SHP77 (cell line): ENCODE measurements at places on chromosomes 5 and 9.

DNA sequence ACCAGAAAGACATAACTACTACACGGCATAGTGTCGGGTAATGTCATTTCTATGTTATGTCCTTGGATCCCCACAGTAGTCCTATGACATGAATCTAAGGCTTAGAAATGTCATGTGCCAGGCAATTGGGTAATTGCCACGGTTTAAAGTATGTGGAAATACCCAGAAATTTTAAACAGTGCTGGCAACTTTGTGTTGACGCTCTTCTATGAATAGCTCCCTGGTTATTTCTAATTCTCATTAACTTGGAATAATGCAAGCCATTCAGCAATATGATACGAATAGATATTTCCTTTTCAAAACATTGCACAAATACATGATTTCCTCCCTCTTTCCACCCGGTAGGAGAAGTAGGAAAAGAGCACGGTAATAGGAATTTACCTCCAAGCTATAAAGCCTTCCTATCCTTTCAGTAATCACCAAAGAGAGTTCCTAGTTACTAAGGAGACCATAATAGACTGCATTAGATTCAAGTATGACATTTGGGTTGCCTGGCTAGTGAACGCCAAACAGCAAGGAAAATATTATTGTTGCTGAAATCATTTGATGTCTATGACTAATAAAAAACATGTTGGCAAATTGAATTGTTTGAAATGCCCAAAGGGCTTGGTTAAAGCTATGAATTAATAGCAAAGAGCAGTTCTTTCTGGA lies 168.4 kb downstream of the CCDC192 start:
- DNase-seq: no peak

DNA sequence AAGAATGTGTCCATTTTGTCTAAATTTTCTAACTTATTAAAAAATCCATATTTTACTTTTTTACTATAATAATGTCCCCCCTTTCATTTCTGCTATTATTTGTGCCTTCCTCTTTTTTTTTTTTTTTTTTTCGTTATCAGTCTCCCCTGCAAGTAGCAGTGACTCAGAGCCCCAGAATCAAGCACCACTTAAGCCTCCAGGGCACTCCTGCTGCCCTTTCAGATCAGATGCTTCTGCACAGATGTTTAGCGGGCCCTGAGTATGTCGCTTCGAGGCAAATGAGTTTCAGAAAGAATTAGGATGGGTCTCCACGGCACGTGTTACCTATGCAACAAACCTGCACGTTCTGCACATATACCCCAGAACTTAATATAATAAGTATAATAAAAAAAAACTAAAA lies 11.7 kb downstream of the MED7 start:
- no peak for DNase-seq

DNA sequence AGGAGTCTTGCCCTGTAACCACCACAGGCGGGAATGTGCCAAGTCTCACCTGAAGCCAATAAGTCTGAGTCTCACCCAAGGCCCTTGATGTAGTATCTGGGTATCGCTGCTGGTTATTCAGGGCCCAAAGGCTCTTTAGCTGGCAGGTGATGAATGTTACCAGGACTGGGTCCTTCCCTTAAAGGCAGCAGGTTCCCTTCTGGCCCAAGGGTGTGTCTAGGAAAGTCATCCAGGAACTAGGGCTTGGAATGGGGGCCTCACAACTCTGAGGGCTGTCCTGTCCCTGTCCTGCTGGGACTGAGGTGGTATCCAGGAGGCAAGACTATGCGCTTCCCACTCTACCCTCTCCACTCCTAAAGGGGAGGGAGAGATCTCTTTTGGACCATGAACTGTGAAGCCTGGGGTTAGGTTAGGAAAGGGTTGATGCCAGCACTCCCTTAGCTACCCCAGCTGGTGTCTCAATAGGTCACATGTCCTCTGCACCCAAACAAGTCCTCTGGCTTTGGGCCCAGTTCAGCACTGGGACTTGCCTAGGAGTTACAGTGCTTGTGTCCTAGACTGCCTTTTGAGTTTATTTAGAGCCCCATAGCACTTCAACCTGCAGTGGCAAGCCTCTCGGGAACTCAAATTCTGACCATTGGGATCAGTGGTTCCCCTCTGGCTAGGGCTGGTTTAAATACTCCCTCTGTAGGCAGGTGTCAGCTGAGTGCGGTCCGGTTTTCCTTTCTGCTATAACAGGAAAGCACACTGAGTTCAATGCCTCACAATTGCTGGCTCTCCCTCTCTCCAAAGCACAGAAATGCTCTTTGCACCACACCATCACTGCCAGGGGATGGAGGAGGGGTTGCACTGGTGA lies 22.5 kb upstream of the RANBP3L start:
- DNase-seq: no peak

DNA sequence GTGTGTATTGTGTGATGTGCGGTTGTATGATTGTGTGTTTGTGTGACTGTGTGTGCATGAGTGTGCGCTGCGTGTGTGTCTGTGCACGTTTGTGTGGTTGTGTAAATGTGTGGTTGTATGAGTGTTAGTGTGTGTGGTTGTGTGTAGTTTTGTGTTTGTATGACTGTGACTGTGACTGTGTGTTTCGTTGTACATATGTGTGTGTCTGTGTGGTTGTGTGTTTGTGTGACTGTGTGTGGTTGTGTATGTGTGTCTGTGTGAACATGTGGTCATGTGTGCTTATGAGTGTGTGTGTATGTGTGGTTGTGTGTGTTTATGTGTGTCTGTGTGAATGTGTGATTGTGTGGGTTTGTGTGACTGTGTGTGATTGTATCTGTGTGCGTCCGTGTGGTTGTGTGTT lies 197.8 kb downstream of the TTLL11 start:
- no peak for DNase-seq

- DNase-seq: no peak
Measured at GRCh38 chr5:37598733-37599132, 219.6 kb downstream of the WDR70 start.

DNA sequence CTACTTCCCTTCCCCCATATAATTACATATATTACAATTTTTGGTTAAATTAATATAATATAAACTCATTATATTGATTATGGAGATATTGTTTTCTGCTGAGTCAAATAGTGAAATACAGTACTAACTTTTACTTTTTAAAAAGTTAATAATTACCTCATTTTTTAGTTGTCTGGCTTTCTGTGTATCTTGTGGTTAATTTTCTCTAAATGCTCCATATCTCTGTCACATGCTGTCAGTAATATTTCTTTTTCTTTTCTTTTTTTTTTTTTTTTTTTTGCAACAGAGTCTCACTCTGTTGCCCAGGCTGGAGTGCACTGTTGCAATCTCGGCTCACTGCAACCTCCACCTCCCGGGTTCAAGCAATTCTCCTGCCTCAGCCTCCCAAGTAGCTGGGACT lies 23.2 kb downstream of the STX17 start:
- no peak for DNase-seq

- DNase-seq: no peak
Measured at GRCh38 chr9:93036887-93037475, 21.5 kb upstream of the SUSD3 start.

DNA sequence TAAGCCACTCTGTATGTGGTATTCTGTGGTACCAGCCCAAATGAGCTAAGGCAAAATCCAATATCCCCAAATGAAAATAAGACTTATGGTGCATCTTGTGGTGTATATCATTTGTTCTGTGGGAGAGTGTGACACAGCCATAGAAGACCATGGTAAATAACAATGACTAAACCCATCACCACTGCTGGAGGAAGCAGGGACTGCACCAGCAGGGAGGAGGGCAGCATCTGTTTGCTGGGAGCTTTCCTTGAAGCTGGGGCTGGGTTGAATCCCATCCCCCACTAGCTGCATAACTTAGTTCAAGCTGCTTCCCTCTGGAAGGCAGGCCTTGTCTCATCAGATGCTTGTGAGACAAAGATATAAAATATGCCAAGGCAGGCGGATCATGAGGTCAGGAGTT lies 14.2 kb downstream of the GADD45G start:
- no peak for DNase-seq

- DNase-seq: no peak
Measured at GRCh38 chr9:13677801-13678200, 398.3 kb upstream of the MPDZ start.

GRCh38 chr5:156271569-156271968 lies 55.4 kb upstream of the SGCD start:
- no peak for DNase-seq

- DNase-seq: no peak
Measured at GRCh38 chr5:177546258-177546741, 8.1 kb downstream of the FAM193B start.

DNA sequence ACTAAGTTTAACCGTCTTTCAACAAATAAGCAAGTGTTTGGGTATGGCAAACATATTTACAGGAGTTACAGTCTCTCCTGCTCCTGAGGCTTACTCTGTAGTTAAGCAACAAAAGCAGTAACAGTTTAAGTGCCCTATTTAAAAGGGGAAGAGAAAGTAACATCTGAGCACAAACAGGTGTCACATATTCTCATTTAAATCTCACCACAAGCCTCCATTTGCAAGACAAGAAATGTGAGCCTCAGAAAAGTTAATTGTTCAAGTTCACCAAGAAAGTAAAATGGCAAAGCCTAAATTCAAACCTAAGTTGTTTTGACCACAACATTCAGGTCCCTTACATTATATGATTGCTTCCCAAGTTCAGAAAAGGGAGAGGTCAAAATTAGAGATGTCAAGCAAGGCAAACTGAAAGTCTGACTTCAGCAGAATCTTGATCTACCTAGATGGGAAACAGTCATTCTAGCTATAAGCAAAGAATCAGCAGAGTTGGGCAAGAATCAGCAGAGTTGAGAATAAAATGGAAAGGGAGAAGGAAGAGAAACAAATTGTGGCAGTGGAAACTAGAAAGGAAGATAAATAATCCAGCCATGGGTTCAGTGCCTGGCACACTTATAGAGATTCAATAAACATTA lies 93.4 kb downstream of the STRBP start:
- DNase-seq: no peak

DNA sequence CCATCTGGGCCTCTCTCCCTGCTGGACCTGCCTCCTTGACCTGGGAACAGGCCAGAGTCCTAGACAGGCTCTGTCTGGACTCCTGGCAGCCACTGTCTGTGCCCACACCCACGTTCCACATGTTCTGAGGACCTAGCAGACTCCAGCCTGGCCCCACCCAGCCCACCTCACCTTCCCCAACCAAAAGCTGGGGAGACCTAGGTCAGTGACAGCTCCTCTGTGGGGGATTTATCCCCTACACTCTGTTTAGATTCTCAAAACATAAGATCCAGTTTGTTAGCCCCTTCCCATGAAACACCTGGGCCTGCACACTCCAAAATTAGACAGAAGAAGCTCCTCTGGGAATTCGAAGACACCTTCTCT lies 59.8 kb upstream of the ADAMTS2 start:
- no peak for DNase-seq

- no peak for DNase-seq
Measured at GRCh38 chr9:34496149-34496712, 26.6 kb downstream of the ENHO start.

GRCh38 chr5:179823937-179824744 lies 3.4 kb downstream of the SQSTM1 start:
- DNase-seq: no peak

DNA sequence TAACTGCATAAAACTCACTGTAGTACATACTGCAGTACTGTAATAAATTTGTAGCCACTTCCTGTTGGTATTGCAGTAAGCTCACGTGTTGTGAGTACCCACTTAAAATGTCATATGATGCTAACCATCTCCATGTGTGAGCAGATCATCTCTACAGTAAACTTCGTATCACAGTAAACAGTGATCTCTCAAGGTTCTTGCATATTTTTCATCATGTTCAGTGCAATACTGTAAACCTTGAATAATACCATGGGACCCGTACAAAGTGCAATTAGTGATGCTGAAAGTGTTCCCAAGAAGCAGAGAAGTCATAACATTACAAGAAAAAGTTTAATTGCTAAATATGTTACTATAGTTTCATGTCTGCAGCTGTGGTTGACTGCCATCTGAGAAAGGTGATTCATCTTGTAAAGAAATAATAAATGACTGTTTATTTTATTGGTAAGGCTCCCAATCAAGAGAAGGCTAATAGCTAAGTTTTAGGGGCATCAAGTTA lies 253.8 kb upstream of the POU5F2 start:
- no peak for DNase-seq

- DNase-seq: no peak
Measured at GRCh38 chr5:138280915-138281314, 6.5 kb upstream of the GFRA3 start.

- no peak for DNase-seq
Measured at GRCh38 chr5:74173241-74173640, 467.3 kb downstream of the ENC1 start.

- DNase-seq: no peak
Measured at GRCh38 chr5:54757541-54757940, 227.9 kb downstream of the ESM1 start.

GRCh38 chr9:38012767-38013450 lies 56.1 kb downstream of the SHB start:
- DNase-seq: no peak

DNA sequence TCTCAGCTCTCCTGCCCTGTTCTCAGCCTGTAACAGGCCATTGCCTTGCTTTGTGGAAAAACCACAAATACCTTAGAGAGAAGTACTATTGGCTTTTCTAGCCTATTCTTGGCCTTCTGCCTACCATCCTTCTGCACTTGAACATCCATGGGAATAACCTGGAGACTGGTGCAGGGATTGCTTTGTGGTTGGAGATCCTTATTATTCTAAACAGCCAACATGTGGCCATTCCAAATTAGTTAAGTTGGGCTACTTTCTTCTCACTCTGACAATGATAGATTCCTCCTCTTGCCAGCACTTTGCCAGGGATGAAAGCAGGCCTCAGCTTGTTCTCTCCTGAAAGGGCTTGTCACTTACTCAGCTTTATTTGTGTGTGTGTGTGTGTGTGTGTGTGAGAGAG lies 240.4 kb downstream of the GLIS3 start:
- DNase-seq: no peak
